ENCODE measurements at places on chromosomes 12 and 14. TPM values are rescaled to one million over a fixed set of nuclear protein-coding genes. Genes with fewer than 3 reads are reported as not detected.

PRB2 gene
- not detected for total RNA-seq

ASCL1 gene
- not detected for total RNA-seq

GALNT6 gene
- 21.4 TPM for total RNA-seq

TSPAN11 gene
- total RNA-seq = 0.18 TPM

CD69 gene
- not detected for total RNA-seq

CABP1 gene
- 0.83 TPM for total RNA-seq

FAM222A gene
- total RNA-seq = under 0.01 TPM

TRIM9 gene
- under 0.01 TPM for total RNA-seq

GPR135 gene
- total RNA-seq = 1.3 TPM

ERBB3 gene
- total RNA-seq = 2.5 TPM

CBLN3 gene
- total RNA-seq = 0.72 TPM

DNA sequence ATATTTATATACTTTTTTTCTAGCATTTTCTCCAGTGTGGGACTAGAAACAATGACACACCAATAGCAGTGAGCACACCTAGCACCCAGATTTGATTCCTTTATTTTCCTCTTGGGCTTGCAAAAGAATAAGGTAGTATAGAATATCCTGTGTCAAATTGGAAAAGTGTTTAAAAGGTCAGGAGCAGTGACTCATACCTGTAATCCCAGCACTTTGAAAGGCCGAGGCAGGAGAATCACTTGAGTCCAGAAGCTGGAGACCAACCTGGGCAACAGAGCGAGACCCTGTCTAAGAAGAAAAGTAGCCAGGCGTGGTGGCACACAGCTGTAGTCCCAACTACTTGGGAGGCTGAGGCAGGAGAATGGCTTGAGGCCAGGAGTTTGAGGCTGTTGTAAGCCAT is 53.8 kb upstream of the SGPP1 start:
- no peak overlapping the region for H3K4me3 ChIP-seq
- H3K4me1 ChIP-seq = no peaks in the 10 kb centered on the region

DNA sequence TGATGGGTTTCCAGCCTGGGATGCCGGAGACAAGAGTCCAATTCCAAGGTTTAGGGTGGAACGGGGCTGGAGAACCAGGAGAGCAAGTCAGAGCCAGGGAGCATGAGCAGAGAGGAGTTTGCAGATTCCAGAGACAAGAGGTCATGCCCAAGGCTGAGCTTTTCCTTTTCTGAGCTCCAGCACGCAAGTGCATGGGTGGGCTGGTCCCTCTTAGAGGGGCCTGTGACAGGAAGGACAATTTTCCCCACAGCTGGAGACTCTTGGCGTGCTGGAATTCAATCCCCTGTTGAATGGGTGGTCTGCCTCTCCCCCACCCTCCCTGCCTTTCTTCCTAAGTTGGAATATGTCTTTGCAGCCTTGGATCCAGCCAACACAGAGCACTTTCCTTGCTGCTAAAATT is 431.9 kb downstream of the BCL11B start:
- no peaks in the 10 kb centered on the region for H3K27me3 ChIP-seq
- no peak for DNase-seq
- H3K27ac ChIP-seq = no peak overlapping the region
- no peaks in the 10 kb centered on the region for H3K36me3 ChIP-seq
- no peak overlapping the region for H3K4me3 ChIP-seq

GRCh38 chr14:99430491-99430890 is 50.2 kb downstream of the SETD3 start:
- peaks cover 11% of the 10 kb centered on the region for H3K36me3 ChIP-seq
- peaks cover 5% of the 10 kb centered on the region for H3K4me1 ChIP-seq
- H3K27me3 ChIP-seq = no peaks in the 10 kb centered on the region
- H3K27ac ChIP-seq = no peak overlapping the region

DNA sequence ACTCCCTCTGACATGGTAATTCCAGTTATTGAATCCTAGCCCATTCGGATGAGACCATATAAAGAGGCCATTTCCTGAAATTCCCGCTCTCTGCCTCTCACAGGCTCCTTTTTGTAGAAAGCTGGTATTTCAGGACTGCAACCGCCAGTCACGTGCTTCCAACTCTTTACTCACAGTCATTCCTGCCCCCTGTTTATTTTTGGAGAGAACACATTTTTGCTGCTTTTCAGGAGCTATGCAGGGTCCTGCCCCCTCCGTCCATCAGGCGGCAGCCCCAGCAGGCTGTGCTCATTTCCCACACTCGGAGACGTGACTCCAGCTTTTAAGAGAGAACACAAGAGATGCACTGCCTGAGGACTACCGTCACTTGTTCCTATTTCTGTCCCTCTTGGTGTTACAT is 26.8 kb downstream of the IFT43 start:
- peak overlapping the region; percentile 4 for H3K27ac ChIP-seq
- peaks cover 16% of the 10 kb centered on the region for H3K4me1 ChIP-seq
- peak; percentile 87 for DNase-seq
- peaks cover 19% of the 10 kb centered on the region for H3K36me3 ChIP-seq

DNA sequence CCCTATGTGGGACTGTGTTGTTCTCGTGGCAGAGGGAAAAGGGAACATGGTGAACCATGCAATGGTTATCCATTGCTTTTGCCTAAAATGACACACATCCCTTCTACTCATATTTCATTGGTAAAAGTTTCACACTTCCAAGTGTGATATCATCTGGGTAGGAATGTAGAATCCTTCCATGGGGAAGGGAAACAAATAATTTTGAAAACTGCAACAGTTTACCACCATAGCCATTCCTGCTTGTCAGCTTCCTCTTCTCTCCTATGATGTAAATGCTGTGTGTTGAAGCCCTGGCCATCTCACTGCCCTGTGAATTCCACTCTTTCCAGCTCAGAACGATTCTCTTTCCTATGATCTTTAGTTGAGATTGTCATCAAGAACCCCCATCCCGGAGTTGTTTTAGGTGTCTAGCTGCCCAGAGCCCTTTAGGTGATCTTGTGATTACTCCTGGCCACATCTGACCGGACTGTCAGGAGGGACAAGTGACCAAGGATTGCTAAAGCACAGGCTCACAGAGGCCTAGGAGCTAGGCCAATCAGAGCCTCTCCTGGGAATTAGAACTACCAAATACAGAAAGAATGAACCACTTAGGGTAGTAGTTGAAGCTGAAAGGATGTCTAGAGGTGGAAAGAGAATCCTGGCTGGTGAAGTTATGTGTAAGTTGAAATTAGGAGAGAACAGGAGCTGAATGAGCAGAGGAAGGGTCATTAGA is 84.6 kb downstream of the VCPKMT start:
- no peaks in the 10 kb centered on the region for H3K36me3 ChIP-seq
- H3K27ac ChIP-seq = no peak overlapping the region
- peaks cover 7% of the 10 kb centered on the region for H3K4me1 ChIP-seq
- peak; percentile 45 for DNase-seq

DNA sequence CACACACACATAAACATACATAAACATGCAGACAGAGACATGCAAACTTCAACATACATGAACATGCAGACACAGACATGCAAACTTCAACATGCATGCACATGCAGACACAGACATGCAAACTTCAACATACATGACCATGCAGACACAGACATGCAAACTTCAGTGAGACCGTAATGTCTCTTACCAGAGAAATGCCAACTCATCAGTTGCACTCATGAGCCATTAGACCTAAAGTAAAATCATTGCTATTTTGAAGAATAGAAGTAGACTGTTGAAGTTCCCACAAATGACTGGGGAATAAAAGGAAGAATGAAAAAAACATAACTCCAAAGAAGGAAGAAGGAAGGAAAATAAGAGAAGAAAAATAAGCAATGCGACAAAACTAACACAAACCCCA is 1044.0 kb upstream of the TMEM132C start:
- DNase-seq = no peak
- no peak overlapping the region for H3K27ac ChIP-seq
- H3K4me1 ChIP-seq = no peaks in the 10 kb centered on the region
- H3K4me3 ChIP-seq = no peak overlapping the region

GRCh38 chr14:53964249-53964648 is 7.6 kb upstream of the BMP4 start:
- H3K36me3 ChIP-seq = no peaks in the 10 kb centered on the region
- DNase-seq = peak; percentile 47
- no peak overlapping the region for H3K4me3 ChIP-seq
- H3K4me1 ChIP-seq = no peaks in the 10 kb centered on the region
- H3K27me3 ChIP-seq = peaks cover 36% of the 10 kb centered on the region

GRCh38 chr14:35519986-35520385 is 14.0 kb upstream of the INSM2 start:
- peaks cover 2% of the 10 kb centered on the region for H3K27me3 ChIP-seq
- no peaks in the 10 kb centered on the region for H3K36me3 ChIP-seq
- no peak overlapping the region for H3K27ac ChIP-seq
- no peaks in the 10 kb centered on the region for H3K4me1 ChIP-seq
- H3K4me3 ChIP-seq = no peak overlapping the region
- DNase-seq = no peak

GRCh38 chr12:41073633-41074472 is 114.3 kb upstream of the PDZRN4 start:
- no peak overlapping the region for H3K27ac ChIP-seq
- no peaks in the 10 kb centered on the region for H3K4me1 ChIP-seq
- no peak overlapping the region for H3K4me3 ChIP-seq
- no peak for DNase-seq

DNA sequence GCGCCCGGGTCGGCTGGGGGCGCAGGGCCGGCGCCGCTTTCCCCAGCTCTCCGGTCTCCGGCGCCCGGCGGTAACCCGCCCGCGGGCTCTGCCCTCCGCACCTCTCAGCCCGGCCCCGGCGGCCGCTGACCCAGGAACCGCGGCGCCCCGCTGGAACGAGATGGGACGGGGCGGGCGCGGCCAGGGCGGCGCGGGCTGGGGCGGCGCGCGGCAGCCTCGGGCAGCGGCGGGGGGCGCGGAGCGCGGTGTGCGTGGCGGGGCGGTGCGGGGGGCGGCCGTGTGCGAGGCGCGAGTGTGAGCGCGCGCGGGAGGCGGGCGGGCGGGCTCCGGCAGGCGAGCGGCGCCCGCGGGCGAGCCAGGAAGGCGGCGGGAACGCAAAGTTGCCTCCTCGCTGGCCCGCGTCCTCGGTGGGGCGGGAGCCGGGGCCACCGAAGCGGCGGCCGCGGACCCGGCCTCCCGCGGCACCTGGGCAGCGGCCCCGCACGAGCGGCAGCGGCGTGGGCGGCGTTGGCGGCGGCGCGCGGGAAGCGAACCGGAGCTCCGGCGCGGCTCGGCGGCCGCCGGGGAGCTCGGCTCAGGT is 671 bp upstream of the DIO3 start:
- no peak overlapping the region for H3K27ac ChIP-seq
- no peaks in the 10 kb centered on the region for H3K4me1 ChIP-seq
- no peaks in the 10 kb centered on the region for H3K36me3 ChIP-seq
- no peak overlapping the region for H3K4me3 ChIP-seq
- H3K27me3 ChIP-seq = peaks cover 69% of the 10 kb centered on the region
- DNase-seq = no peak

GRCh38 chr12:64451687-64452558 is at the start of gene TBK1:
TBK1 (plus strand) TSS chr12:64452120; CDS start chr12:64455871, 3,751 bp downstream.
- peak within 1 kb of the TSS; percentile 89 for H3K4me3 ChIP-seq
- peaks cover 9% of the 10 kb centered on the region for H3K4me1 ChIP-seq
- H3K27me3 ChIP-seq = no peaks in the 10 kb centered on the region
- H3K27ac ChIP-seq = peak within 1 kb of the TSS; percentile 93
- peak; percentile 84 for DNase-seq

- peaks cover 40% of the 10 kb centered on the region for H3K27me3 ChIP-seq
- no peaks in the 10 kb centered on the region for H3K36me3 ChIP-seq
- no peak overlapping the region for H3K27ac ChIP-seq
- no peaks in the 10 kb centered on the region for H3K4me1 ChIP-seq
- no peak overlapping the region for H3K4me3 ChIP-seq
These were observed 15.7 kb upstream of the SLC10A1 start for GRCh38 chr14:69812711-69813110.

- H3K4me1 ChIP-seq = peaks cover 3% of the 10 kb centered on the region
- H3K36me3 ChIP-seq = no peaks in the 10 kb centered on the region
- DNase-seq = peak; percentile 97
- no peaks in the 10 kb centered on the region for H3K27me3 ChIP-seq
- H3K4me3 ChIP-seq = no peak overlapping the region
These were observed 43.2 kb downstream of the PLEKHG7 start for GRCh38 chr12:92745856-92746550.

DNA sequence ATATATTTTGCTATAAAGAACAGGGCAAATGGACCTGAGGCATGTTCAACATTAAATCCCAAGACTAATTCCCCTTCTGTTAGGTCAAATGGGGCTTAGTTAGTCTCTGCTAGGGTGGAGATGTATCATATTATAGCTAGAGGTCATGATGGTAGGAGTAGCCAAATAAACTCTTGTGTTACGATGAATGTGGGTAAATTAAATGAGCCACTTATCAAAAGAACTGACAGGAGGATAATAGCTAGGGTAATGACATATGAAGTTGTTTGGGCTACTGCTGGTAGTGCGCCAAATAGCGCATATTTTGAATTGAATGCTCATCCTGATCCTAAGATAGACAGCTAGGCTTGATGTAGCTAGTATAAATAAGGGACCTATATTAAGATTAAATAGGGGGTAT is 445.0 kb downstream of the GXYLT1 start:
- H3K4me1 ChIP-seq = no peaks in the 10 kb centered on the region
- no peak overlapping the region for H3K27ac ChIP-seq
- no peaks in the 10 kb centered on the region for H3K36me3 ChIP-seq
- no peaks in the 10 kb centered on the region for H3K27me3 ChIP-seq
- H3K4me3 ChIP-seq = no peak overlapping the region

DNA sequence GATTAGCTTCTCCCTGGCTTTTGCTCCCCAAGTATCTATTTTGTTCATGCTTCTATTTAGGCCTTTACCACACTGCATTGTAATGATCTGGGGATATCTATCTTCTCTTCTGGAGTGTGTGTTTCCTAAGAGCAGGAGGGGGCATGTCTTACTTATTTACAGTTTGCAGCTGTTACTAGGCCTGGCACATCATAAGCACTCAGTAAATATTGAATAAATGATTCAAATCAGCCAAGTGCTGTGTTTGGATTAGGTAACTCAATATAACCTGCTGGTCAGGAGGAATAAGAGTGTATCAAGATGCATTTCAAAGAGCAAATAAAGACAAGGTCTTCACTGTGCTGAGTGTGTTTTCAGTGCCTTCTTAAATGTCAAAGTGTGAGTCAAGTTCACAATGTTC is 186.1 kb downstream of the FOXG1 start:
- H3K4me1 ChIP-seq = no peaks in the 10 kb centered on the region
- no peak for DNase-seq

GRCh38 chr14:61122862-61123261 is 141.8 kb downstream of the SLC38A6 start:
- H3K36me3 ChIP-seq = no peaks in the 10 kb centered on the region
- H3K4me3 ChIP-seq = no peak overlapping the region
- H3K27me3 ChIP-seq = no peaks in the 10 kb centered on the region
- DNase-seq = no peak
- peaks cover 23% of the 10 kb centered on the region for H3K4me1 ChIP-seq
- H3K27ac ChIP-seq = no peak overlapping the region

- H3K4me3 ChIP-seq = no peak overlapping the region
- no peak overlapping the region for H3K27ac ChIP-seq
- H3K27me3 ChIP-seq = no peaks in the 10 kb centered on the region
- no peaks in the 10 kb centered on the region for H3K4me1 ChIP-seq
- H3K36me3 ChIP-seq = no peaks in the 10 kb centered on the region
These were observed 106.7 kb upstream of the TMPO start for GRCh38 chr12:98408681-98409080.

GRCh38 chr14:76380991-76381390 is 5.1 kb downstream of the ESRRB start:
- no peak overlapping the region for H3K4me3 ChIP-seq
- no peak overlapping the region for H3K27ac ChIP-seq
- H3K36me3 ChIP-seq = no peaks in the 10 kb centered on the region
- DNase-seq = no peak

Measured in IMR-90 (cell line).